Cardiac septum (tissue), 1 donor: ENCODE measurements at places on chromosomes 16 and 17.

DNA sequence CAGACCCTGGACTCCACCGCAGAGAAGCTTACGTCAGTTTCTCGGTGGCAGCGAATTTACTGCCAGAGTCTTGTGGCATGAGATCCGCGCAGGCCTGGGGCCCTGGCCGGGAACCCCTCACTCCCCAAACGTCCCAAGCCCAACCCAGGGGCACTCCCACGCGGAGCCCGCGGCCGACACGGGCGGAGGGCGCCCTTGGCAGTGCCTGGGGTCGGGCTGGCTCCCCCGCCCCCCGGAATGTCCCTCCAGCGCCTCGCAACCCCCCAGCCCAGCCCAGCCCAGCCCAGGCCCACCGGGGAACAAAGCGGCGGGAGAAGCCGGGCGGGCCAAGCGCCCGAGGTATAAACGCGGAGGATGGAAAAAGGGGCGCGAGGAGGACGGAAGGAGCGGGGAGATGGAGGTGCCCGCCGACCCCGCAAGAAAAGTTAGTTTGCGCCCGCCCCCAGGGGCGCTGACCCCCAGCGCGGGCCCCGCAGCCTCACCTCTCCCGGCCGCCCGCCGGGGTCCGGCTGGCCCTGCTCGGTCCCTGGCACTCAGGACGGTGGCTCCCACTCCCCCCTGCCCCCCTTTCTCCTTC is 330 bp downstream of the CASKIN2 start:
- DNase-seq = no peak

- no peak for DNase-seq
Measured at GRCh38 chr16:28986492-28986891, 1.6 kb downstream of the LAT start.

GRCh38 chr17:79537686-79538085 is 73.2 kb downstream of the RBFOX3 start:
- no peak for DNase-seq

DNA sequence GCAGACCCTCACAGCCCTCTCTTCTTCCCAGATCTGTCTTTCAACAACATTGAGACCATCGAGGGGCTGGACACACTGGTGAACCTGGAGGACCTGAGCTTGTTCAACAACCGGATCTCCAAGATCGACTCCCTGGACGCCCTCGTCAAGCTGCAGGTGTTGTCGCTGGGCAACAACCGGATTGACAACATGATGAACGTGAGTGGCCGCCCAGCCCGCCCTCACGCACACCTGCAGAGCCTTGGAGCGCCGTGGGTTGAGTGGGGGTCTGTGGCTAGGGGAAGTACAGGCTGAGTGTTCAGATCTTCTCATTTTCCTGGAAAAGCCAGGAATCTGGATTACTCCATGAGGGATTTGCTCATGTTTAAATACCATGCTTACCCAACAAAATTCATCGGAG is 15.2 kb downstream of the DRC3 start:
- no peak for DNase-seq

- no peak for DNase-seq
Measured at GRCh38 chr17:77637818-77638575, 320.5 kb upstream of the TNRC6C start.

- DNase-seq = no peak
Measured at GRCh38 chr17:79607940-79608623, 2.8 kb downstream of the RBFOX3 start.

DNA sequence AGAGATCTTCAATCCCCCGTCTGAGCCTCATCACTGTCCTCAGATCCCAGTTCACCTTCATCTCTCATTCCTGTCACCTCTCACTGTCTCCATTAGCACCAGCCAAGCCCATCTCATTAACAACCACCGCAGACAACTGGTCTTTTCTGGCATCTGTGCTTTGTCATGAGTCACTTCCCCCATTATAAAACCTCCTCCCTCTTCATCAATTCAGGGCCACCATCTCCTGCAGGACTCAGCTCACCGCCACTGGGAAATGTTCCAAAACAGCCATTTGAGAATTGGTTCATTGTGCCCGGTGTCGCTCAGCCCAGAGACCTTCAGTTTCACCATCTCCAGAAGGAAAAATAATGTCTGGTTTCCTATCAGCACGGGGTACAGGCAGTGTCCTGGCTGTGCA is 56.9 kb upstream of the TEKT3 start:
- no peak for DNase-seq

GRCh38 chr17:29710520-29710884 is 87.8 kb upstream of the CORO6 start:
- no peak for DNase-seq

GRCh38 chr17:20191056-20191455 is 181.9 kb downstream of the SPECC1 start:
- no peak for DNase-seq

DNA sequence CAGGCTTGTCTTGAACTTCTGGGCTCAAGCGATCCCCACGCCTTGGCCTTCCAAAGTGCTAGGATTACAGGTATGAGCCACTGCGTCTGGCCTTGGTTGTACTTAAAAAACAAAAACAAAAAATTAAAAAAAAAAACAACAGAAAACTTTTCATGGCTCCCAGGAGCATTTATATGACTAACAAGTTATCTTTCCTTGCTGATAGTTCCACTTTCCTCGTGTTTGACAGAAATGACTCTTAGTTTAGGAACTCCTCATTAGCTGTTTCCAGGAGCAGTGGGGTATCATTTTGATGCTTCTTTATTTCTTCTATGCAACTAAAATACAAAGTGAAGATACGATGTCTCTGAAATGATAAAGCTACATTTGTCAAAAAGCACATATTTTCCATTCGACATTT is 165.4 kb downstream of the PRKCA start:
- DNase-seq = no peak

DNA sequence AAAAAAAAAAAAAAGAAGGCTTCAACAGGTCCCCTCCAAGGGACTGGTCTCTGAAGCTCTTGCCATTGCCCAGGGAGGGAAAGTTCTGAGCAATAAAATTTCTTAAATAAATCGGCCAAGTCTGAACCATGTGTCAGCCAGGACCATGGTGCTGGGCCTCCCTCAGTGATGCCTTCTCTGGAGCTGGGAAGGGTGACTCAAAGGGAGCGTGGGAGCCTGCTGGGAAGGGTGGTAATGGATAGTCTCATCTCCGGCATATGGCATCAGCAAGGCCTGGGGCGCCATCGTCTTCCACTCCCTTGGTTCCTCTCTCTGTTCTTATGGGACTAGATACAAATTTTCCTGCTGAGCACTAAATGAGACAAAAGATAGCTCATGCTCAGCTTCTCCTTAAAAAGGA is 2.3 kb downstream of the VKORC1 start:
- no peak for DNase-seq

DNA sequence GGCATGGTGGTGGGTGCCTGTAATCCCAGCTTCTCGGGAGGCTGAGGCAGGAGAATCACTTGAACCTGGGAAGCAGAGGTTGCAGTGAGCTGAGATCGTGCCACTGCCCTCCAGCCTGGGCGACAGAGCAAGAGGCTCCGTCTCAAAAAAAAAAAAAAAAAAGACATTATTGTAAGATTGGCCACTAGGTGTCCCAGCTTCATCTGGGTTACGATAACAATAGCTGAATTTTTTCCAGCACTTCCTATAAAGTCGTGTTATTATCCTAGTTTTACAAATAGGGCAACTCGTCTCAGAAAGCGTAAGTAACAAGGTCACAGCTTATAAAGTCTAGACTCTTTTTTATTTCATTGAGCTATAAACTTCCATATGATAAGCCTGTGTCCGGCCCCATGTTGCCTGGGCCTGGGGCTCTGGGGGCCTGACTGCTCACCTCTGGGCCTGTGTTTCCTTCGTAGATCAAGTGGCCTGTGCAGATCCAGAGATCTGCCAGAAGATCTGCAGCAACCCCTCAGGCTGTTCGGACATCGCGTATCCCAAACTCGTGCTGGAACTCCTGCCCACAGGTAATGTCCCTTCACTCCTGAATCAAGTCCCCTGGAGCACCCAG is 60.5 kb downstream of the SLC5A11 start:
- DNase-seq = peak; percentile 9

- DNase-seq = no peak
Measured at GRCh38 chr17:51322390-51323029, 62.2 kb downstream of the UTP18 start.

DNA sequence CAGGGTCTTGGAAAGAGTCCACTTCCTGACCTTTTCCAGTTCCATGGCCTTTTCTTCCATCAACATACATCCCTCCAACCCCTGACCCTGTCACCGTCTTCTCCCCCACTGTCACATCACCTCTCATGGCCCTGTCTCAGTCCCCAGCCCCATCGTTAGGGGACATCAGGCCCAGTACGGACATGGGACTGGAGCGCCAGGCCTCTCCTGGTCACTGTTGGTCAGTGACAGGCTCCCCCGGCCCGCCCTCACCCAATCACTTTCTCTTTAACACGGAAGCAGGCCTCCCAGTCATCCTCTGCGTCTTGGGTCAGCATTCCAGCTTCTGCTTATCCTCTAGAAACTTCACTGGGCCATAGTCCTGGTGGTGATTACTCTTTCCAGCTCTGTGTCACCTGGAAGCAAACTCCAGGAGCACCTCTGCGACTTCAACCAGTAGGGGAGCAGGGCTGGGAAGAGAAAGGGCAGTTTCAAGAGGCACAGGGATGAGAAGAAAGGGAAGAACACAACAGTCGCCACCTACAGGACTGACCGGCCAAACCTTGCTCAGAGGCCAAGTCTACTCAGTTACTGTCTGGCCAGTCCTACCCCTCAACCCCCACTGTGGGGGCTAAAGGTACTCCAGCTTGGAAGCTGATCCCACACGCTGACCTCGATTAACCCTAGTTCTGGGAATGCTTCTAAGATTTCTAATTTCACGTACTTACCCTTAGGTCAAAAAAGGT is 15.9 kb upstream of the ICAM2 start:
- DNase-seq = no peak

- no peak for DNase-seq
Measured at GRCh38 chr16:19697756-19698318, 20.2 kb downstream of the KNOP1 start.

DNA sequence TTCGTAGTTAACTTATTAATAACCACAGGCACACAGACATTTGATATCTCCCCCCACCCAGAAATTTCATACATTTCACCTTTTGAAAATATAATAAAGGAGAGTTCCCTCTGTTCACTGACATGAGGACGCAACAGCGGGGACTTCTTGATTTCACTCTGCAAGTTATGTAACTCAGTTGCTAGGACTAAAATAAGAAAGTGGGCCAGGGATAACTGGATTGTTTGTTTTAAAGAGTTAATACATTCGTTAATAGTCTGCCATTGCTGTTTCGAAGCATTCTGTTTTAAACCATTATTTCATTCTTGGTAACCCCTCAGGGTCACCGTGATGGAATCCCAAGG is 1.2 kb downstream of the RHOT1 start:
- no peak for DNase-seq

- DNase-seq = no peak
Measured at GRCh38 chr17:43840814-43841213, 6.2 kb upstream of the CD300LG start.

GRCh38 chr17:78923660-78924453 is 1.3 kb downstream of the TIMP2 start:
- DNase-seq = peak; percentile 95

GRCh38 chr17:71703701-71704100 is 417.1 kb upstream of the SOX9 start:
- no peak for DNase-seq

- DNase-seq = no peak
Measured at GRCh38 chr16:89268987-89269735, 51.7 kb downstream of the ZNF778 start.

- no peak for DNase-seq
Measured at GRCh38 chr17:81927152-81927652, 333 bp downstream of the MAFG start.

- no peak for DNase-seq
Measured at GRCh38 chr16:51129105-51129504, 22.0 kb downstream of the SALL1 start.

GRCh38 chr17:31411707-31412285 is 20.3 kb downstream of the RAB11FIP4 start:
- DNase-seq = peak; percentile 54
